ENCODE measurements at places on chromosomes 5 and 9. TPM values are rescaled to one million over a fixed set of nuclear protein-coding genes. Genes with fewer than 3 reads are reported as not detected.
A peak's percentile ranks its signal among the peaks of the same experiment; 100 is the strongest.

The KIF27 gene
- total RNA-seq: 4.9 TPM

DNA sequence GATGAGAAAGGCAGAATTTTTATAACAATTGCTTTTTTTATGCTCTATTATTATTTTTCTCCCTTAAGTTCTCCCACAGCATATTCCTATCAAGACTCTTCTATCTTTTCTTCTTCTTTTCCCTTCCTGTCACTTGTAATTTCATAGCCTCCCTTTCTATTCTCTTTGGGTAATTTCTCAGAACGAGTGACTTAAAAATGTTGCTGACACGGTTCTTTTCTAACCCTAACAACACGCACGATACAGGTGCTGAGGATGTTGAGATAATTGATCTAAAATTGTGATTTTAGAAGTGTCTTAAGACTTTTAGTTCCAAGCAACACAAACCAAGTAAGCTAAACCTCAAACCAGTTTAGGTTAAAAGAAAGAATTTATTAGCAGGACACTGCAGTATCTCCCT is 105.9 kb downstream of the RASGRF2 start:
- no peaks in the 10 kb centered on the region for H3K36me3 ChIP-seq
- H3K27ac ChIP-seq: no peak overlapping the region
- DNase-seq: no peak
- H3K4me1 ChIP-seq: no peaks in the 10 kb centered on the region
- peaks cover 19% of the 10 kb centered on the region for H3K27me3 ChIP-seq

DNA sequence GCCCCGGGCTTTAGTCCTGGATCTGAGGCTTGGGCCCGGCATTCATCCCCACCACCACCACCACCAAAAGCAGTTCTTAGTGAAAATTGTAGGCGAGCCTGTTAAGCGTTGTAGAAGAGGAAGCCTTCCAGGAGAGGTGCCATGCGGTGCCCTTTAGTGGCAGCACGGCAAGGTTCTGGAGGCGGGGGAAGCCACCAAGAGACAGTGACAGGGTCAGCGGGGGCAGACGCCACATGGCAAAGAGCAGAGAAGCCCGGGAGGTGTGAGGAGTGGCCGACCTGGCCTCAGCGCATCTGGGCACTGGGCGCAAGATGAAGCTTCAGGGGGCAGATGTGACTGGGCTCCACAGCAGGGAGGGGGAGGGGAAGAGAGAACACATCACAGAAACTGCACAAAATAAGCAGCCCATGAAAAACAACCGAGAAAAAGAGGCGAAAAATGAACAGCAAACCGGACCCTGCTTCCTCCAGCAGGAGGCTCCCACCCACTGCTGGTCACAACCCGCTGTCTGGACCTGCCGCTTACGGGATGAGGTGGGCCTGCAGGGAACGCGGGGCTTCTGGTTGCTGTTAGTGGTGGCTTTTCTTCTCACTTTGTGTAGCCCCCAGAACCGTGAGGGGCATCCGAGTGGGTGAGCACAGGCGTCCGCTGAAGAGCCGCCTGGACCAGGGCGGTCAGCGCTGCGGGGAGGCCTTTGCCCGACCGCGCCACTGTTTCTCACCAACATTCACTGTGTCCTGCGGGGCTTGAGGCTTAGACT is 4.3 kb downstream of the LRRC14B start:
- H3K4me3 ChIP-seq: no peak overlapping the region
- H3K36me3 ChIP-seq: no peaks in the 10 kb centered on the region
- peaks cover 8% of the 10 kb centered on the region for H3K27me3 ChIP-seq

DNA sequence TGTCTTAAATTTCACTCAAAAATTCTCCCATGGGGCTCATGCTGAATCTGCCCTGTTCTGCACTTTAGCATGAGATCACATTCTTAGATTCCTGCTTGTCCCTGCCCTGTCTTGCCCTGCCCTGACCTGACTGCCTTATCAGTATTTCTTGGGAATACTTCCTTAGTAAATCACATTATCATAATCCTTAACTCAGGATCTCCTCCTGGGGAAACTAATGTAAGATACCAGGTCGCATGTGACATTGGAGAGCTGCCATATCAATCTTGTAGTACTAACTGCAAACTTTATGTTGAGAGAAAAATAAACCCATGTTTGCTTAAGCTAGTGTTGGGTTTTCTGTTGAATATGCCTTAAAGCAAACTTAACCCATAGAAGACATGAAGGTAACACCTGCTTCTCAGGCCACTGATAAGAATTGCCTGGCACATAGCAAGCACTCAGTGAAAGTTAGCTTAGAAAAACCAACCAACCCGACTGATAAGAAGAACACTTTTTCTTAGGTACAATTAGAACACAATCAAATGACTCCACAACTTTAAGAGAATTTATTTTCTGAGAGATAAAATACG is 53.3 kb downstream of the IL33 start:
- no peak overlapping the region for H3K27ac ChIP-seq
- H3K4me1 ChIP-seq: no peaks in the 10 kb centered on the region
- no peaks in the 10 kb centered on the region for H3K36me3 ChIP-seq
- H3K27me3 ChIP-seq: peaks cover 18% of the 10 kb centered on the region

The RANBP17 gene
- not detected for total RNA-seq

DNA sequence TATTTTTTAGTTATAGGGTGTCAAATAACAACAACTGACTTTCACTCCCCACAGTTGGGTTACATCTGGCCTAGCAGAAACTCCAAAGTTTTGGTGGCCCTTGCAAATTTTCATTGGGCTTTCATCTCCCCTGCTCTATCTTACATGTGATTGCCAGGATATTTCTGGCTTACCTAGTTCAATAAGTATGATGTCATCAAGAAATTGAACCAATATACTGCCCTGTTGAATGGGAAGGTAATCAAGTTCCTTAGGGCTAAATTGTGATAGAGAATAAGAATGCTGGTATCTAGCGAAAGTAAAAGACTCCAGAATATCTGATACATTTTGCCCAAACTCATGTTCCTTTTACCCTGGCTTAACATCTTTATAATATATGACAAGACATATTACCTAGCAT is 17.0 kb upstream of the ICE1 start:
- H3K4me1 ChIP-seq: no peaks in the 10 kb centered on the region
- no peak overlapping the region for H3K27ac ChIP-seq
- DNase-seq: no peak
- no peak overlapping the region for H3K4me3 ChIP-seq
- peaks cover 7% of the 10 kb centered on the region for H3K36me3 ChIP-seq

DNA sequence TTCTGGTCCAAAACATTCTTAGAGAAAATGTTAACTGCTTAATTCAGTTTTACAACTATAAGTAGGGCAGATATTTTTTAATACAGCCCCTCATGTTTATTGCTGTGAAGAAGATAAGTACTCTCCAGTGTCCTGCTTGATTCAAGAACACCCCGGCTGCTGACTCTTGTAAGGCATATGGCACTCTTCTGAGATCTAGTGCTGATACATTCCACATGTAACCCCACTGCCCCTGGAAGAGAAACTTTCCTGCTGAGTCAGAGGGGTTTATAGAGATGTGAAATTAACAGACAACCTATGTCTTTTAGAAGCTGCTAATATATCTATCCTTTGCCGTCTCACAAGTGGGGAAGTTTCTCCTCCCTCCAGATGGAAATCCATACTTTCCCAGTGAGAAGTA is 1.0 kb upstream of the MINAR2 start:
- H3K27ac ChIP-seq: no peak overlapping the region
- no peaks in the 10 kb centered on the region for H3K36me3 ChIP-seq
- no peaks in the 10 kb centered on the region for H3K4me1 ChIP-seq
- no peaks in the 10 kb centered on the region for H3K27me3 ChIP-seq
- H3K4me3 ChIP-seq: no peak overlapping the region

- DNase-seq: no peak
- H3K4me3 ChIP-seq: no peak overlapping the region
- H3K36me3 ChIP-seq: peaks cover 95% of the 10 kb centered on the region
- H3K27me3 ChIP-seq: no peaks in the 10 kb centered on the region
- H3K4me1 ChIP-seq: peaks cover 7% of the 10 kb centered on the region
- peak overlapping the region; percentile 71 for H3K27ac ChIP-seq
These were observed 72.3 kb upstream of the NIPAL4 start for GRCh38 chr5:157387683-157388093.

GRCh38 chr9:98781588-98782383 is 14.6 kb downstream of the ANKS6 start:
- no peak overlapping the region for H3K4me3 ChIP-seq
- no peaks in the 10 kb centered on the region for H3K27me3 ChIP-seq
- H3K4me1 ChIP-seq: no peaks in the 10 kb centered on the region
- no peak for DNase-seq

The TAS2R1 gene
- not detected for total RNA-seq

The SLC36A3 gene
- not detected for total RNA-seq
